ENCODE measurements at places on chromosomes 11 and 22.

GRCh38 chr11:15911377-15912044 lies 444.8 kb downstream of the SOX6 start:
- no peak for DNase-seq

GRCh38 chr11:117315285-117316196 lies 515 bp downstream of the BACE1 start:
- no peak for DNase-seq

DNA sequence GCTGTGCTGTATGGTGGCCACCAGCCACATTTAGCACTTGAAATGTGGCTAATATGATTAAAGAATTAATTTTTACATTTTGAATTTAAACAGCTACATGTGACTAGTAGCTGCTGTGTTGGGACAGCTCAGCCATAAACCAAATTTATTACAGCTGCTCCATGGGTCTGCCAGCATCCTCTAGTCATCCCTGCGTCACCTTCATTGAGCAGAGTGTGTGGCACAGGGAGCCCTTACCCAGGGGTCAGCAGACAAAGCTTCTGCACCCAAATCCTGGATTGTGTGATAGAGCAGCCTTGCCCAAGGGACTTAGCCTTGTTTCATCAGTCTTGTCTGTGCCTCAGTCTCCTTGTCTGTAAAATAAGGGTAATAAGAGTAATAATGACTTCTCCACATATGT lies 19.4 kb upstream of the ACCSL start:
- DNase-seq, result no peak

- DNase-seq, result no peak
Observed at GRCh38 chr22:45880091-45880715, 96.8 kb downstream of the WNT7B start.

DNA sequence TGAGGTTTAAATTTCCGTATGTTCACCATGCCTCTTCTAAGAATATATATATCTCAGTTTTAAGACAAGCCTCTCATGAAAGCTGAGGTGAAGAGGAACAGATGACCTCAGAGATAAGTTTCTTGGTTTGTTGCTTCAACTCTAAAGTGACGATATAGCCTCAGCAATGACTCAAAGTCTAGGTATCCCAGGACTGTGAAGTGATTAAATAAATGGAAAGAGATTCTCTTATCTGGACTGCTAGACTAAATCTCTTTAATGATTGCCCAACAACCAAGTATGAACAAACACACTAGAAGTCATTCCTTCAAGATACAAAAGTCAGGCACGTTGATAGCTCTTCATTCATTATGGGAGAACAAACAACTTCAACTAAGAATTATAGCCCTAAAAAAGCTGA lies 15.3 kb downstream of the CADM1 start:
- no peak for DNase-seq

- no peak for DNase-seq
Observed at GRCh38 chr11:128506356-128506755, 81.0 kb downstream of the ETS1 start.

- no peak for DNase-seq
Observed at GRCh38 chr22:38950527-38951295, 6.7 kb upstream of the APOBEC3A start.

- DNase-seq, result no peak
Observed at GRCh38 chr11:33733980-33734379, 2.2 kb downstream of the CD59 start.

GRCh38 chr11:47354913-47355282 lies 2.4 kb upstream of the MYBPC3 start:
- no peak for DNase-seq

DNA sequence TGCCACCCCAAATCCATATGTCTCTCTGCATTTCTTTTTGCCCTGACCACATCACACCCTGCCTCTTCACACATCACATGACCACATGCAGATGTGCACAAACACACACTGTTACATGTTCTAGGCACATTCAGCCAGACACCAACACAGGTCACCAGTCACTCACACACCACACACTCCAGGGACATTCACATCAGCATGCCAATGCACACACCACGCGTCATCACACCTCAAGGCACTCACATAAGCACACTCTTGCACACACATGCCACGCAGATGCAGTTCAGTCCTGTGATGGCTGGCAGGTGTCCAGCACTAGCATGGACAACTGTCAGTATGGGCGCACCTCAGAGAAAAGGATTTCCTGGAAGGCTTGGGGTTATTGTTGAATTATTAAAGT lies 77.0 kb upstream of the MYOD1 start:
- DNase-seq, result no peak

GRCh38 chr11:118003456-118003855 lies 17.3 kb downstream of the IL10RA start:
- no peak for DNase-seq

DNA sequence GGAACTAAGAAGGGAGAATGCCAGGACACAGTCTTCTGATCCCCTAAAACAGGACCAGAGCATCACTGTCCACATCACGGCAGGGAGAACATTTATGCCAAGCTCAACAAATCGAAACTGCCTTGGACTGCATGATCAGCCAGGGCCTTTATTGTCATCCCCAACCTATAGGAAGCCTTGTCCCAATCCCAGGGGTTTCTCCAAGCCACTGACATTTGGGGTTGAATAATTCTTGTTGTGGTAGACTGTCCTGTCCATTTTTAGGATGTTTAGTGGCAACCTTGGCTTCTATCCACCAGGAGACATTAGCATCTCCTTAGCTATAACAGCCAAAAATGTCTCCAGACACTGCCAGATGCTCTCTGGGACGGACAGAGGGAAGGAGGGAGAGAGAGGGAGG lies 37.1 kb downstream of the RPL27A start:
- DNase-seq, result no peak

DNA sequence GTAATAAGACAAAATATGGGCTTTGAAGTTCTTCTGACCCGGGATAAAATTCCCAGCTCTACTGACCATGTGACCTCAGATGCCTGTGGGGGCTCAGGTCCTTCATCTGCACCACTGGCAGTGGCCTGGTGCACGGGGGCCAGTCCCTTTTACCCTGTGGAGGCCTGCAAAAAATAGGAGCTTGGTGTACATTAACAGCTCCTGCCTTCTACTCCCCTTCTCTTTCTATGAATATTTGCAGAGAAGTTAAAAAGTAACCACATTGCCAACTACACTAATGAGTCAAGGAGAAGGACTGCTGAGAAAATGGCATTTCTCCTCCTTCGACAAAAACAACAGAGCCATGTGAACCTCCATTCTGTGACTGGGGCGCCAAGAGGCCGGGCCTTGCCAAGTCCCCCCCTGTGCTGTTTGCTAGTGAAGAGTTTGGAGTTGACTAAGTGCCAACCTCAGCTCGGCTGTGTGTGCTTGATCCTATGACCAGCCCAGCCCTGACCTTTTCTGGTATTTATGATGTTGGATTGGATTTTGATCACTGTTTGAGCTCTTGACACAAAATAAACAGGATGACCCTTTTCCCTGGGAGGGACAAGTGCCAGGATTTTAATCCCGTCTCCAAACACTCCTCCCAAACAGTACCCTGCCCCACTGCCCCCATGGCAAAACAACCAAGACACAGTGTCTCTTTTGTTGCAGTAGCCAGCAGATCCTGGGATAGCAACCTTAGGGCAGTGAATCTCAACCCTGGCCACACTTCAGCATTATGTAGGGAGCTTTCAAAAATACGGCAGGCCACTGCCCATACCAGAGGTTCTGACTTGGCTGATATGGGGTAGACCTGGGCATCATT lies 380.1 kb downstream of the LARGE1 start:
- no peak for DNase-seq

DNA sequence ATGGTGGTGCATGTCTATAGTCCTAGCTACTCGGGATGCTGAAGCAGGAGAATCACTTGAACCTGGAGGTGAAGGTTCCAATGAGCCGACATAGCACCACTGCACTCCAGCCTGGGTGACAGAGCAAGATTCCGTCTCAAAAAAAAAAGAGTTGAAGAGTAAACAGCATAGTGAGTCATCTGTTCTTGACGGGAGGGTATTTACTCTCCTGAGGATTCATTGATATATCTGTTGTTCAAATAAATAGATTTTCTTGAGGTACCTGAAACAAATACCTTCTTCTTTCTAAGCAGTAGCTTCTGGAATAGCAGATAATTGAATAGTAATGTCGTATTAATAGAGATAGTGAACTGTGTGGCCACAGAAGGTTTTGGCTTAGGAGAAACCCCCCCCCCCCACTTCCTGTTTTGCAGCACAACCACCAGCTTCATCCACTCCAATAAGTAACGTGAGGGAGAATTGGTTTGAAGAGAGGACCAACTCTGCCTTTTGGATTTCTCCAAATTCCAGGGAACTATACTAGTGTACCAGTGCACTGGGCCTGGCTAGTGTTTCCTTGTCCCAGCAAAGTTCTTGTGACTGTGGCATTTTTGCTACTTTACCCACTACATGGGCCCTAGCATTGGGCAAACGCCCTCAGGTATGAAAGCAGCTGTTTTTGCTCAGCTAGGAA lies 90.0 kb downstream of the PRMT3 start:
- DNase-seq, result no peak

DNA sequence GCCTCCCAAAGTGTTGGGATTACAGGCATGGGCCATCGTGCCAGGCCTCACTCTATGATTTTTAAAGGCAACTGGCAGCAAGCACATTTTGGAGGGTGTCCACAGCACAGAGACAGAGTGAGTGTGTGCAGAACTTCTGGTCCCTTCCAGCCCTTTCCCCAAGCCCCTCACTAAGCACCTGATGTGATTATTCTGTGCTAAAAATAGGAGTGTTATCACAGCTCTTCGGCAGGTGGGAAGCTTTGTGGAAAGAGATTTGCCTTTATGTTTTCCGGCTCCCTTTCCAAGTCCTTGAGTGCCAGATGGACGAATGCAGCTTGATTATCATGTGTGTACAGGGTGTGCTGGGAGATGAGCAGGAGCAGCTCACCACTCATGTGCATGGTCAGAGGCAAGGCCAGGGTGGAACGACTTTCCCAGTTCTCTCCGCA lies 310.8 kb downstream of the DDX10 start:
- DNase-seq, result no peak

GRCh38 chr22:43539572-43540528 lies 128.0 kb downstream of the MPPED1 start:
- DNase-seq, result no peak

DNA sequence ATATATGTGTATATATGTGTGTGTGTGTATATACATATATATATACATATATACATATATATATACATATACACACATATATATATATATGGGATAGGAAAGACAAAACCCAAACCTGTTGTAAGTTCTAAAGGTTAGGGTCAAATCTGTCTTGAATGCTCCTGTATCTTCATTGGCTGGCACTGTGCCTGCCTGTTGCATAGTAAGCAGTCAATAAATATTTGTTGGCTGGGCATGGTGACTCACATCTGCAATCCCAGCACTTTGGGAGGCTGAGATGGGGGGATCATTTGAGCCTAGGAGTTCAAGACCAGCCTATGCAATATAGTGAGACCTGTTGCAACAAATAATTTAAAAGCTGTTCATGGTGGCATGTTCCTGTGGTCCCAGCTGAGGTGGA lies 205.4 kb downstream of the DBX1 start:
- DNase-seq, result no peak

- DNase-seq, result no peak
Observed at GRCh38 chr11:47587723-47588326, 1.3 kb downstream of the FAM180B start.

DNA sequence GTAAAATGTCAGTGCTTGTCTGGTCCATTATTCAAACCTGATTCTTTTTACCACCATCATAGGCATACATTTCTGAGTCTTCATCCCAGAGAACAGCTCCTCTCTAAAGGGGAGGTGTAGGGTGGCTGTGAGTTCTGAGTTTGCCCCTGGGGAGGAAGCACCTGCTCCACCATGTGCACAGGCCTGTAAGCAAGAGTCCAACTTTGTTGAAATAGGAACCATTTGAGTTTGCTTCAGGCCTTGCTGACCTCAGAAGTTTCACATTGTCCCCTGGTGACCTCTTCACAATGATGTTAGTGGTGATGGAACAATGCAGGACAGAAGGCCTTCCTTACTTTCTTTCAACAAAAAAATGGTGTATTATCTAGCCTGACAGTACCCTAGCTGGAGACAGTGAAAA lies 54.6 kb upstream of the TOP3B start:
- no peak for DNase-seq

DNA sequence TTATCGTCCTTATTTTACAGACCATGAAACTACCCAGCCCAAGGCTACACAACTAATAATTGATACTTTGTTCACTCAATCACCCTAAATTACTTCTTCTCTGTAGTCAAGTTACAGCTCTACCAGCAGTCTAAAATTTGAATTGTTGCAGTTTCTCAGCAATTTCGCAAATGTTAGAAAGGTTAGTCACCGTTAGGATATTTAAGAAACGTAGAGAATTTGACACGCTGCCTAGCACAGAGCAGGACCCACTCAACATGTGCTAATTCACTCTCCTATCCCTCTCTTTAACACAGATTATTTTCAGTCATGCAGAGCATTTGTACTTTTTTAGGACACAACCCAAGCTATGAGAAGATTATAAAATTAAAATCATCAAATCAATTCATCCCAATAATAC lies 771.1 kb upstream of the LUZP2 start:
- DNase-seq, result no peak

- no peak for DNase-seq
Observed at GRCh38 chr11:7904917-7905316, 26.2 kb downstream of the OR10A6 start.

DNA sequence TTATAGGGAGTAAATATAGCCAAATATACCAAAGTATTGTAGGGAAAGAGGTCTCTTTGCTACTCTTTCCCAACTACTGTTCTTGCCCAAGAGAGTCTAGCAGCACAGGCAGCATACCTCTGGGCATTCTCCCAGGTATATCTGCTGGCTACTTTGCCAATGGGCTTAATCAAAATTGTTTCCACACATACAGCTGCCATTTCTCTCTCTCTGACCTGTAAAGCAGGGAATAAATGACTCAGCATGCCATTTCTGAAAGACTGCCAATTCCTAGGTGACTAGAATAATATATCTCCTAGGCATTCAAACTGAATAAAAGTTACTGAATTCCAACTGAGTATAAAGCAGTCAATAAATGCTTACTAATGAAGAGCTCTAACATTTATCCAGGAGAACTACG lies 44.6 kb downstream of the RDX start:
- DNase-seq, result no peak

GRCh38 chr11:66685276-66686099 lies 7.8 kb upstream of the RBM4B start:
- no peak for DNase-seq

GRCh38 chr11:62393735-62394134 lies 25.1 kb upstream of the SCGB1A1 start:
- no peak for DNase-seq

DNA sequence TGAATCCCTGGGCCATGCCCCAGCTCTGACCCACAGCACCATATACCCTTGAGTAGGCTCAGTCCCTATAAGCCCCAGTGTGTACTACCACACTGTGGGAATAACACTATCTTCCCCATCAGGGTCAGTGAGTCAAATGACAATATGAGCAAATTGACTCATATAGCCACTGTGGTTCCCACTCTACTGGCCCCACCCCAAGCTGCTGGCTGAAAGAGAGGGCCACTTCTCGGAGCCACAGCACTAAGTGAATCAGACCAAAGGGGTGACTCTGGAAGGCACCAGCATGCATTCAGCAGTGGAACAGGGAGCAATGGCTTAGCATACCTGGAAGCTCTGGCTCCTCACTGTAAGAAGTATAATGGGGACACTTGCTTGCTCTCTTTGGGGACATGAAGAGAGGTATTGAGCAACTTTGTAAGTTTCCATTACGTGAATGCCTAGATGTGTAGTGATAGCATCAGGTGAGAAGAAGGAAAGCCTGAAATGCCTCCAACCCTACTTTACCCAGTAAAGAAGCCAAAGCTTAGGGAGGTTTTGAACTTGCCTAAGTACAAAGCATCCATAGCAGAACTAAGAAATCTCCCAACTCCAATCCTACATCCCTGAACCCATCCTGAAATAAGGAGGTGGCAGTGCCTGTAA lies 13.5 kb downstream of the CD59 start:
- DNase-seq, result no peak

- DNase-seq, result no peak
Observed at GRCh38 chr11:83572581-83573496, 286.7 kb upstream of the CCDC90B start.
